ENCODE measurements at places on chromosomes 2 and 18.

DNA sequence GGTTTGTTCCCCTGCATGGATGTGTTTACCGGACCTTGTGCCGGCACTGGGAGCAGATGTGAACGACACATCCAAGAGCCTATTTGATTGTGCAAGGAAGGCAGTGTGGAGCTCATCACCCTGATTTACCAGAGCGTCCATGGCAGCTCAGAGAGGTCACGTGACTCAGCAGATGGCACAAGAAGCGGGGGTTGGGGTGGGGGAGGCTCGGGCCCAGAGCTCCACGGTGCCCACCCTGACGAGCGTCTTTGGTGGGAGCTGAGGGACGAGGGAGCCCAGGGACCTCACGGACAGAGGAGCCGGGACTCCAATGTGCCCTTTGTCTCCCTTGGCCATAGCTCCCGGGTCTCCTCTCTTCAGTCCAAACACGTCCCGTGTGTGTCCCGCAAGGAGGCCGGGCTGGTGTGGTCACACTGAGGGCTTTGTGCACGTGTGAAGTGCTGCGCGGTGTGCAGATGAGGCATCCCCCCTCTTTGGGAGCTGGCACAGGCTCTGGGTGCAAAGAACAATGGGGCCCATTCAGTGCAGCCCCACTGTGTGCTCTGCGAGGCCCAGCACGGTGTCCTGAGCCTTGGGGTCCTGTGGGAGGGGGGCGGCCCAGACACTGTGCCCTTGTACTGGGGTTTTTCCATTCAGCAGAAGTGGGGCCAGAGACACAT is 15.5 kb downstream of the KCNIP3 start:
- DNase-seq: no peak

DNA sequence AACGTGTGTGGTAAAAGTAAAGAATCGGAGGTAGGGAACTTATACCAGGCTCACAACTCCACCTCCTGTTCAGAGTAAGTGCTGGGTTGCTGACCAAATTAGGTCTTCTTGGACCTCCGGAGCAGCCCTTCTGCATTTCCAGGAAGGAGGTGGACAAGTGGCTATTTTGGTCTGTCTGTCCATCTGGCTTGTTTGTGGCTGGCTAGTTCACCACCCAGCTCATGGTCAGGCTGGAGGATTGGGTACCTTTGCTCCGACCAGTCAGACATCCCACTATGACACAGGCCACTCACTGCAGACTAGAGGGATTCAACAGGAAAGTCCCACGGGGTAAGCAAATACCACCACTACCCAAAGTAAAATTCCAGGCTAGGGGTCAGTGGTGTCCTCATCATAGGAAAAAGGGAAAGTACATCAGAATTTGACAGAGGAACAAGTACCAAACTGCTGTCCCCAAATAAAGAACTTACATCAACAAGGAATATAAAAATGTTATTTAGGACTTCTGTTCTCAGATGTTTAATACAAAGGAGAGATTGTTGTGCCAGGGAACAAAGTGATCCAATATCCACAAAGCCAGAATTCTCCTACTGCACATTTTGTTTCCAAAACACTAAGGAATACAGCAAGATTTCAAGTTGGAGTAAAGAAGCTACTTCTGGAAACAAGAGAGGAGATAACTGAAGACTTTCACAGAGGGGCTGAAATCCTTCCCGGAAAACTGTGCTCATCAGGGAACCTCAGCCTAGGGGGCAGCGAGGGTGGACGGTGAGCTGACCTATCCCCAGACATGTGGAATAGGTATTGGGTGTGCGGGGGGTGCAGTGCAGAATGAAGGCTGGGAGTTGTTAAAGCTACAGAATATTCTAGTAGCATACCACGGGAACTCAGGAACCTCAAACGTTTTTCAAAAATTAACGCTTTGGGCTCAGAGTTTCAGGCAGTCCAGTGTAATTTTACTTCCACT is 56.9 kb downstream of the BCL2 start:
- no peak for DNase-seq

GRCh38 chr2:171307560-171307959 is 126.2 kb downstream of the METTL8 start:
- DNase-seq: no peak

- peak; percentile 62 for DNase-seq
Measured at GRCh38 chr18:939166-939565, 34.5 kb downstream of the ADCYAP1 start.

DNA sequence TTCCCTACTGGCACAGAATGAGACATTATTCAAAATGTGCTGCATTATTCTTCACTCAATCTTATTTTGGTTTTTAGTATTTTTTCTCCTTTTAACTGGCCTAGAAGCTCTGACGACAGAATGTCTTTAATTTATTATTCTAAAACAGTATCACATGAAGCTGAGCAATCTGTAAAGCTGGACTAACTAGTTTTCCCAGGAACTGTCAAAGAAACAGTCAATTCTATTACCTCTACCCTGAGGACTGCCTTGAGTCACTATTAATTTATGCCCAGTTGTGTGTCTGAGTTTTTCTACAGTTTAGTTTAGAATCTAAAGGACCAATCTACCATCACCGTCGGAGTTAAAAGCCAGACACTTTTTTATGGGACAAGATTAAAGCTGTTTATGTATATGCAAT is 31.6 kb downstream of the MBD2 start:
- no peak for DNase-seq

DNA sequence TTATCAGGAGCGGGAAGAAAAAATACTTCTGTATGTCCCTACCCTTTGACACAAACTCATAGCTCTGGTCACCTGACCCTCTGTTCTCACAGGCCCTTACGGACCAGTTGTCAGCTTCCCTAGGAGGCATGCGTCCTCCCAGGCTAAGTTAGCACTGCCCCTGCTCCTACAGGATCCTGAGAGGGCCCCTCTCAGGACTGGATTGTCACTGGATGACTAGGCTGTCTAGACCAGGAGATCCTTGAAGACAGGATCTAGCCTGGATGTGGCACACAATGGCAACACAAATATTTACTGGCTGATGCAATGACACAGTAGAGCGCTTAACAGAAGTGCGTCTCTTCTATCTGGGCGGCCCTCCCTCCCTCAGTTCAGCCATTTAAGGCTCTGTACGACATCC is 7.7 kb downstream of the FAM228A start:
- no peak for DNase-seq

- DNase-seq: no peak
Measured at GRCh38 chr18:42640160-42640559, 475.3 kb downstream of the RIT2 start.

GRCh38 chr2:71528749-71529148 is 75.4 kb downstream of the DYSF start:
- peak; percentile 32 for DNase-seq

DNA sequence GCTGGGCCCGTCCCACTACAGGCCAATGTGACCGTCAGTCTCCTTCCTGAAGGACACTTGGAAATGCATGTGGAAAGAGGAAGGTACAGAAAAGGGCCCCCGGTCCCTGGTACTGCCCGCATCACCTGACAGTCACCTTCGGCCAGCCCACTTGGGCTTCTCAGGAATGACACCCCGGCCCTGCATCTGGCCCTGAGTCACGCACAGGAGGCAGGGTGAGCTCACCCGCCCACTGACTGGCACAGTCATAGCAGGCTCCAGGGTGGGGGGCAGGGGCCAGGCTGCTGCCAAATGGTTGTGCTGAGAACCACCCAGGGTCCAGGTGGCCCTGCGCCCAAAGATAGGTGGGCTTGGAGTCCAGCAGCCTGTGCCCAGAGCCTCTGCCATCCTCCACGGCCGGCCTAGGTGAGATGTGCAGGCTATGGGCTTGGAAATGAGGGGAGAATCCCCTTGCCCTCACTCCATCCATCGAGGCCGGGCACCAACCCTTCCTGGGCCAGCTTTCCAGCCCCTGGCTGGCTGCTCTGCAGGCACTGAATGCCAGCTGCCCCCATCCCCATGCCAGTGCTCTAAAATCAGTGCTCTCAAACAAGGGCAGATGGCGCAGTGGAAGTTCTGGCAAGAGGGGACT is 14.1 kb downstream of the EMX1 start:
- DNase-seq: peak; percentile 37

DNA sequence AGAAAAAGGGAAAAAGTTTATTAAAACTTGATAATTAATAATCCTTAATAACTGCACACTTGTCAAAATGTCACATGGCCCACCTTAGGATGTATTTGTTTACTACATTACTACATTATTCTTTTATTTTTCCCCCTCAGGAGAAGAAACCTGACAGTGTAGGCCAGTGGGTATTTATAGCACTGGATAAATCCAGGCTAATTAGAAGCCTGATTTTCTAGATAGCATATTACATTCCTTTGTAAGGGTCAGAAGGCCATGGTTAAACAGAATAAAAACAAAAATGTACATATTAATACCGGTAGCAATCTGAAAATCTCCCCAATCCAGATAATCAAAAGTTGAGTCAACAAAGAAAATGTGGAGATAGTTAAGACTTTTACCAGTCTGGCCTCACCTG is 21.5 kb upstream of the KIDINS220 start:
- no peak for DNase-seq

- no peak for DNase-seq
Measured at GRCh38 chr18:69558052-69558451, 157.4 kb downstream of the DOK6 start.

- DNase-seq: no peak
Measured at GRCh38 chr2:158066046-158066713, 35.5 kb upstream of the UPP2 start.

DNA sequence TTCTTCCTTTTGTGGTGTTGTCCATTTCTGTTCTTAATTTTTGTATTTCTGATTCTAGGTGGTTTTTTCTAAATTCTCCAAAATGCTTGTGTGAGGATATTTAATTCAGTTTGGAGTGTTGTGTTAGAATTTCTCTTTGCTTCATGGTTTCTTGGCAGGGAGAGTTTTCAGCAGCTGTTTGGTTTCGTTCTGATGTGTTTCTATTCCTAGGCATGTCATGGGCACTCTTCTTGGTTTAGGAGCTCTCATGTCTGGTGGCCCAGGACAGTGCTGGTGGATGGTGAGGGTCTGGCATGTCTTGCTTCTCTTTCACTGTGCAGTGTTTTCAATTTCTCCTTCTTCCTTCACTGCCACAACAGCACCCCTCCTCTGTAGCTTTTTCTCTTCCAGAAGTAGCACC is 52.9 kb downstream of the OSBPL6 start:
- no peak for DNase-seq

- DNase-seq: no peak
Measured at GRCh38 chr2:841036-841435, 109.6 kb upstream of the SNTG2 start.

DNA sequence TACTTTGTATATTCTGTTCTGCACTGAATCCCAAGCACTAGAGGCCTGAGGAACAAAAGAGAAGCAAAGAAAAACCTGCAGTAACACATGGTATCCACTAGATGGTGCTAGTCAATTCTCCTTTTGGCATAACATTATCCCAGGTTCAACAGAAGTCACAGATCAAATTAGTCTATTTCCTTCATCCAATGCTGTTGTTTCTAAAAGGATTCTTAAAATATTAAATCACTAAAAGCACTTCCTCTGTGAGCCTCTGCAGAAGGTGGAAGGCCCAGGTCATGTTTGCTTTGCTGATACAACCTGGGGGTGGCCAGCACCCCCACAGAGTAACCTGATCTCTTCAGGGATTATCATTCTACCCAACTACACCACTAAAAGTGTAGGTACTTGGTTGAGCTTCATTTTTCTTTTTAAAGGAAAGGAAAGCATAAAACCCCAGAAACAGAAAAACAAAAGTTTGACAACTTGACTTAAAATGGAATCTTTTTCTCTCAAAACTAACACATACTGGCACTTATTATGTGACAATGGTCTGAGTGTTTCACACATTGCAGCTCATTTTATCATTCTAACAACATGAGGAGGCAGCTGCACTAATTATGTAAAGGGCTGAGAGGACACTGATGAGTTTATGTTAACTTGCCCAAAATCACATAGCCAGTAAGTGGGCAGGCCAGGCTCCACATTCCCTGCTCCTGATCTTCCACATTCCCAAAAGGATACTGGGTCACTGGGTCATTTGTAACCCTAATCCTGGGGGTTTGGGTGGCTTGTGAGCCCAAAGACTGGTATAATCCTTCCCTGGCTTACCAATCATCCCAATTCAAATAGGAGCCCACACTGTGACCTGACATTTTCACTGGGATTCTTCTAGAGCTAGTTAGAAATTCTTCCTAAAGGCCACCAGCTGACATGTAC is 66.8 kb upstream of the DNER start:
- no peak for DNase-seq

DNA sequence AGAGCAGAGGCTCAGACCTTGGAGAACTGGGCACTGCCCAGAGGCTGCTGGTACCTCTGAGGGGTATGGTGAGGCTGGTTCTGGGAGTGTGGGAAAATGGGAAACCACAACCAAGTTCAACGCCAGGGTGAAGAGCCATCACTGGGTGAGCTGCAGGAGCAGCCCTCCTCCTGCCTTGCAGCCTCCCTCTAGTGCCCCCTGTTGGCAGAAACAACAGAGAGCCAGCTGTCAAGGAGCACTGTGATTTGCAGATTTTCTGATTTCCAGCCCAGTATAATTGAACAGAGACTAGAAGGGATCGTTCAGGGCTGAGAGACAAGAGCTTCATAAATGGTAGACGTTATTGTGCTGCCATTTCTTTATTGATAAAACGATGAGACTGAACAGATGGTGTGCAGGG is 50.5 kb downstream of the MAPK4 start:
- peak; percentile 33 for DNase-seq

DNA sequence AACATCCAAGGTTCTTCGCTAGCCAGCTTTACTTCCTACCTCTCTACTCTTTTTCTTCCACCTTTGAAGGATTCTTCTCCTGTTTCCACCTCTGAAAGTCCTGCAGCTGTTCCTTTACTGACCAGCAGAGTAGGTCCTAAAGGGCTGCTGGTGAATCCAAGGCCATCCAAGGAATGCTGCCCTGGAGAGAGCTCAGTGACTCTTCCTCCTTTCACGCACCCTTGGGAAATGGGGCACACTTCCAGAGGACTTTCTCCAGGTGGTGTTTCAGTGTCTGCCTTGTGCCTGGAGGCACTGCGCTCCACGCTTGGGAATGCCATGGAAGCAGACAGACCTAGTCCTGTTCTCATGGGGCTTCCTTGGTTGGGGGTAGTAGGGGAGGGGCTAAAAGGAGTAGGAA is 45.4 kb downstream of the SLC16A14 start:
- DNase-seq: no peak

GRCh38 chr18:28511413-28511821 is 334.5 kb upstream of the CDH2 start:
- no peak for DNase-seq

DNA sequence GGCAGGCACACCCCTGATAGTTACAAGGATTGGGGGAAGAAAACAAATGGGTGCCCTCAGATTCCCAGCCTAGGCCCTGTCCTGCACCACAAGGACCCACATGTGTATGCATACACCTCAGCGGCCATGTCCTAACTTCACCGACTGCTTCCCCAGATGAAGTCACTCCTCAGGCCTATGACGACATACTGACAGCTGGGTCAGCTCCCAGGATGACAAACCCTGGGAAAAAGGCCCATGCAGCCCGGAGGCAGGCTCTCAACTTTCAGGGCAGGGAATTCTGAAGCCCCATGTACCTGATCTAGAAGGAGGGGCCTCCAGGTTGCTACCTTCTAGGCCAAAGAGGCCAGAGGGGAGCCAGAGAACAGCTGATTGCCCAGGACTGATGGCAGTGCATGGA is 11.0 kb upstream of the PLEKHM3 start:
- no peak for DNase-seq

GRCh38 chr2:4340536-4340935 is 637.2 kb downstream of the DCDC2C start:
- DNase-seq: no peak
